ENCODE measurements at places on chromosomes 3 and 15. TPM values are rescaled to one million over a fixed set of nuclear protein-coding genes. Genes with fewer than 3 reads are reported as not detected.

The CNTN4 gene
- not detected for total RNA-seq

The CPLX3 gene
- not detected for total RNA-seq

The CIP2A gene
- total RNA-seq, result 40.0 TPM

The CACNA2D2 gene
- total RNA-seq, result 0.60 TPM

The FEZF2 gene
- total RNA-seq, result not detected

The LNP1 gene
- total RNA-seq, result 1.2 TPM

The GUCA1C gene
- not detected for total RNA-seq
